DMS153 (cell line): ENCODE measurements at places on chromosomes 2 and 18.

DNA sequence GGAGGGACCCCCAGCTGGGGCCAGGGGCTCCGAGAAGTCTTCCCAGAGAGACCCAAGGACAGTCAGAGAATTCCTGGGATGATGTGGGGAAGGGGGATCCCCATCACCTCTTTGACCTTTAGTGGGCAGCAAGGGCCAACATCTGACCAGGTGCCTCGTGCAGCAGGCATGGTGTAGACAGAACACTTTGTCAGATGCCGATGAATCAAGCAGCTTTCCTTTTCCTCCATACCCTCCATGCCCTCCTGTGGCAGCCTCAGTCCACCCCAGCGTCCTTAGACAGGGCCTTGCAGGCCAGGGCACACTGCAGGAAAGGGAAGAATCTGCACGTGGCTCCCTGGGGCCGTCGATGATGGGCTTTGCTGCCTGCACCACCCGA lies 26.3 kb downstream of the GPR55 start:
- no peak for DNase-seq

DNA sequence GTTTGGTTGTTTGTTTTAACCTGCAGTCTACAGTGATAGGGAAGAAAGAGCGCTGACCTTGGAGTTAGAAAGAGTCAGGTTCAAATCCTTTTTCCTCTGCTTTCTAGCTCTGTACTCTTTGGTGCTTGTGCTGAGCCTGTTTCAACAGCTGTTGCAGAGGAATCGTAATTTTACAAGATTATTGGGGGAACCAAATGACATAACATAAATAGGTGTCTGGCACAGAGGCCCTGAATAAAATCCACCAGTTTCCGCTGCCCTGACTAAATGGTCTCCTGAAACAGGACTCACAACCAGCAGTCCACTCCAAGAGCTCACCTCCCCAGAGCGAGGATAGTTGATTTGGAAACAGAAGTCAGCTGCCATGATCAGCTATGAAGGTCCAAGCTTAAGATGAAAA lies 125.0 kb upstream of the CDC42EP3 start:
- DNase-seq: no peak

GRCh38 chr2:241273210-241274020 lies 42.1 kb downstream of the HDLBP start:
- no peak for DNase-seq

- peak; percentile 29 for DNase-seq
Observed at GRCh38 chr2:164069540-164069939, 333.7 kb upstream of the FIGN start.

DNA sequence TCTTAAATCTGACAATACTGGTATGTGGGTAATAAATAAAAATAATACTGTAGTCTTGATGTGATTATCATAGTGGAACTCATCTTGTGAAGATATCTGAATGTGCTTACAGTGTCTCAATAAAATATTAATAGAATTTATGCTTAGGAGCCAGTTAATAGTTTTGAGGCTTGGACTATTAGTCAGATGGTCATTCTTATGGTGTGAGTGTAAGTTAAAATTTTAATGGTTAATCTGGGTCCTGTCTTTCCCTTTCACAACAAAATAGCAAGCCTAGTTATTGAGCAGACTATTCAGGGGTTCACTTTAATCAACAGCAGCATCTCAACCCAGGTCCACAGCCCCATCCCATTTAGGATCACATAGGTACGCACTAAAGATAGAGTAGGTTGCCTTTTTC lies 138.9 kb downstream of the HAUS1 start:
- no peak for DNase-seq

DNA sequence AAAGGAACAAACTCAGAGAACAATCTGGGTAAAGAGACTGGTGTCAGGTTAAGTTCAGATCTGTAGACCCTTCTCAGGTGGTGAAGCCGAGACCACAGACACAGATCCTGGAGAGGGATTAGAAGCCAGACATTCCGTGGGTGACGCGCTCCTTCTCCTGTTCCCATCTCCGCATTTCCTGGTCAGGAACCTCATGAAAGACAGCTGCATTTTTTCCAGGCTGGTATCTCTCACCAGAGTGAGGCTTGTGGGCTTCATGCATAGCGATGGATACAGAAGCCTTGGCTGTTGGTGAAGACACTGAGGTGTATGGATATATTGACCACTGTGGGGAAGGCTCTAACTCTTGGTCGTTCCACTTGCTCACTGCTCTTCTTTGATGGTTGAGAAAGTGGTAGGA lies 152.6 kb downstream of the FAM210A start:
- no peak for DNase-seq

- DNase-seq: peak; percentile 11
Observed at GRCh38 chr2:1769703-1770422, 25.5 kb upstream of the PXDN start.

GRCh38 chr2:225196579-225196978 lies 154.3 kb upstream of the DOCK10 start:
- no peak for DNase-seq

DNA sequence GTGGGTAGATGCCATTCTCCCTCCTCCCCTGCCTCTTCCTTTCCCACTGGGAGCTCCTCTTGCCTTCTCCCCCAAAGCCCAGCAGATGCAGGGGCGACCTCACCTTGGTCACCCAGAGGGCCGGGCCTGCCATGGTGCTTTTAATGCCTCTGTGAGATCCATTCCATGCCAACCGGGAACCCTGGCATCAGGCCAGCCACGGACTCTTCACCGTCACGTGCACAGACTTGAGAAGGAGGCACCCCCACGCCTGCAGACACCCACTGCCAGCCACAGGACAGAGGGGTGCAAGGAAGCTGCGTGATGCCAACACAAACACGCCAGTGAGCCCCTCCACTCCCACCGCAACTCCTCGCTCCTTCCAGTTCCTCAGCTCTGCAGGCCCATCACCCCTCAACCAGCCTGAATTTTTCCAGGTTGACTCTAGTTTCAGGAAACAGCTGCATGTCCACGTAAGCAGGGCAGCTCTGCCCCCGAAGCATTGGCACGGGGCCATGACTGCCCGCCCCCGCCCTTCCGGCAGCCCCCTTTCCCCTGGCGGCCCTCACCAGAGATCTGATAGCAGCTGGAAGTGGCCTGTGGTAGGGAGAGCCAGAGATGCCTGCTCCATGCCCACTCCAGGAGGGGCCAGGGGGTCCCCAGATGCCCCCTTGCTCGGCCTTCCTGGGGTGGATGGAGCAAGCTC lies 50.8 kb downstream of the DNMT3A start:
- DNase-seq: peak; percentile 18

GRCh38 chr2:205483095-205483494 lies 199.2 kb upstream of the NRP2 start:
- no peak for DNase-seq

- DNase-seq: no peak
Observed at GRCh38 chr2:10370895-10371294, 68.2 kb downstream of the HPCAL1 start.
